ENCODE measurements at places on chromosomes 7 and 10.

DNA sequence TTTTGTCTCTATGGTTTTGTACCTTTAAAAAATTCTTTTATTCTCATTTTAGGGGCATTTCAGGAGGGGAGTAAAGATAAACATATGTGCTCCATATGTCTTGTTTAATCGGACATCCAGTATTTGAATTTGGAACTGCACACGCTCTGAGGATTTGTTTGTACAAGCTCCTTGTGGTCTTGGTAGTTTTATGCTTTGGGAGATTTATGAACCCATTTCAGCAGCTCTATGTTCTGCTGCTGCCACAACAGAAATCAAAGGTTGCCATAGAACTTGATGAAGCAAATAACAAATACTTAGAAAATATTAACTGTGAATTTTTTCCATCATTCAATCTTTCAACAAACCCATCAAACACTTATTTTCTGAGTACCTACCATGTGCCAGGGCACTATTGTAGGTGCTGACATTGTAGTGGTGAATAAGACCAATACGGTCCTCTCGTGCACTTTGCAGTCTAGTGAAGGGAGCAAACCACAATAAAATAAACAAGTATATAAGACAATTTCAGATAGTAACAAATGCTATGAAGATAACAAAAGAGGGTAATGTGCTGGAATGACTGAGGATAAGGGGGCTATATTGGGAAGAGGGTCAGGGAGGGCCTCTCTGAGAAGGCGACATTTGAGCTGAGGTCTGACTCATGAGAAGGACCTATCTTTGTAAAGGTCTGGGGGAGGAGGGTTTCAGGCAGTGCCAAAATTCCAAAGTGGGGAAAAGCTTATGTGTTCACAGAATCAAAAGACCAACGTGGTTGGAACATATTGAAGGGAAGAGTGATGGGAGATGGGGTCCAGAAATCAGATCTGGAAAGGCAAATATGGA lies 30.4 kb downstream of the MYPN start:
- DNase-seq = no peak

DNA sequence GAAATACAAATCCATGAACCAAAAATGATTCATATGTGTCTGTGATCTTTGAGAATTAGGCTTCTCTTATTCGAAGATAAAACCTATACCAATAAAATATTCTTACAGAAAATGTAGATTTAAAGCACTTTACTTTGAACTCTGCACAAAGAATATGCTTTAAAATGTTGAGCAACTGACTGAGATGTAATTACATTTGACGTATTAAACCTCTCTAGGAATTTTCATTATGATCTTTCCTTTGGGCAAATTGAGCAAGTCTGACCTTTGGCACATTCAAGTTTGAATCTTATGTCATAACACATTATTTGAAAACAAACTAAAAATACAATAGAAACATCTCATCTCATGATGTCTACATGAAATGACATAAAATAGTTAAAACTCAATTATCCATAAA lies 69.2 kb upstream of the AHR start:
- no peak for DNase-seq

- no peak for DNase-seq
These were observed 17.2 kb downstream of the WNT8B start for GRCh38 chr10:100480002-100480401.

- no peak for DNase-seq
These were observed 72.1 kb downstream of the RNF133 start for GRCh38 chr7:122626785-122627184.

DNA sequence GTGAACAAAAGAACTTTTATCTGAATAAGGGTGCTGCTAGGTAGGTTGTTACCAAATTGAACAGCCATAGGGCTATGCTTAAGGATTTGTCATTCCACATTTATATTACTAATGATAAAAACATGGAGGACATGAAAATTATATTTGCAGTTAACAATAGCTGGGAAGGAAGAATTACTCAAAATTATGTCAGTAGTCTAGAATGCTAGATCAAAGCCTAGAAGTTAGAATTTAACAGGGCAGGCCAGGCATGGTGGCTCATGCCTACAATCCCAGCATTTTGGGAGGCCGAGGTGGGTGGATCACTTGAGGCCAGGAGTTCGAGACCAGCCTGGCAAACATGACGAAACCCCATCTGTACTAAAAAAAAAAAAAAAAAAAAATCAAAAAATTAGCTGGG lies 9.4 kb downstream of the STK17A start:
- no peak for DNase-seq

GRCh38 chr10:60044971-60045370 lies 138.6 kb upstream of the CCDC6 start:
- DNase-seq = no peak

DNA sequence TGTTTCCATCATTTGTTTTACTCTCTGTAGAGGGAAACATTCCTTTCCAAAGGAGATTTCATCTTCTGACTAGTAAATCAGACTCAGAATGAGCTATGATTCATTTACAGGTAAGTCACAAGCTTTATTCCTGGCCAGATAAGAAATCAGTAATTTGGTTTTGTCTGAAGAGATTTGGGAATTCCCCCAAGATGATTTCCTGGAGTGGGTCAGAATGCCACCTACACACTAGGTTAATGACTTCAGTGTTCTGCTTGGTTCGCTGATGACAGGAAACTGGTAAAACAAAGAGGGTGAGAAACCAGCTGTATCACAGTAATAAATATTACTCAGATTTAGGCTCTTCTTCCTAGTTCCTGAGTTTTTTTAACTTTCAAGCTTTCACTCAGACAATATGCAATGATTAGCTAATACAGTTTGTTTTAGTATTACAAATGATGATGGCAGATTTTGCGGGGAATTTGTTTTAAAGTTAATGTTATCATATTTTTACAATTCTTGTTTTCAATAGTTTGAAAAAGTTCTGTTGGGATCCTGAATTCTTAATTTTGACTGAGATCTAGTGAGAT lies 8.3 kb upstream of the ASZ1 start:
- DNase-seq = no peak

- DNase-seq = no peak
These were observed 258.1 kb downstream of the TWIST1 start for GRCh38 chr7:18859318-18859717.

DNA sequence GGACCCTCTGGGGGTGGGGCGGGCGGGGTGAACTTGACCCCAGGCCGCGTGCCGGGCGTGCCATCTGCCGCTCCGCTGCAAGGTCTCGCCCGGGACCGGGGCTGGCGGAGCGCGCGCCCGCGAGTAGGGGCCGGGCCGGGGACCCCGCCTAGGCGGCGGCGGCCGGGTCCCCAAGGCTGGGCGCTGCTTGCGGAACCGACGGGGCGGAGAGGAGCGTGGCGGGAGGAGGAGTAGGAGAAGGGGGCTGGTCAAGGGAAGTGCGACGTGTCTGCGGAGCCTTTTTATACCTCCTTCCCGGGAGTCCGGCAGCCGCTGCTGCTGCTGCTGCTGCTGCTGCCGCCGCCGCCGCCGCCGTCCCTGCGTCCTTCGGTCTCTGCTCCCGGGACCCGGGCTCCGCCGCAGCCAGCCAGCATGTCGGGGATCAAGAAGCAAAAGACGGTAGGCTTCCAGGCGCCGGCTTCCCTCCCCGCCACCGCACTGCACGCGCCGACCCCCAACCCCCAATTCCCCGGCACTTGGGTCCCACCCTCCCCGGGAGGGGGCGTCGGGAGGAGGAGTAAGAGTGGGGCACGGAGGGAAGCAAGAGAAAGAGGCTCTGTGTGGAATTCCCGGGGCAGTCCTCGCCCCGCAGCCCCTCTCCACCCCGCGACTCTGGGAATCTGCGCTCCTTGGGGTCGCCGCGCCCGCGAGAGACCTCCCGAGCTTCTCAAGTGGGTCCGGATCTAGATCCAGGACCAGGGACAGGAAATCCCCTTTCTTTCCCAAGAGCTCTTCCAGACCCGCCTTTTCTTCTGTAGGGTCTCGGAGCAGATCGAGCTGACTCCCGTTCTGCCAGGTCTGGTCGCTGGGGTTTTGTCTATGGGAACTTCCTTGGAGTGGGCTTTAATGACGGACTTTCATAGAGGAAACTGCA lies at the start of gene PAPSS2:
TSS of gene PAPSS2 (plus strand) at position 308 of the 913 bp plus-strand sequence. CDS start at position 412, 104 bp downstream.
- DNase-seq = peak; percentile 6

DNA sequence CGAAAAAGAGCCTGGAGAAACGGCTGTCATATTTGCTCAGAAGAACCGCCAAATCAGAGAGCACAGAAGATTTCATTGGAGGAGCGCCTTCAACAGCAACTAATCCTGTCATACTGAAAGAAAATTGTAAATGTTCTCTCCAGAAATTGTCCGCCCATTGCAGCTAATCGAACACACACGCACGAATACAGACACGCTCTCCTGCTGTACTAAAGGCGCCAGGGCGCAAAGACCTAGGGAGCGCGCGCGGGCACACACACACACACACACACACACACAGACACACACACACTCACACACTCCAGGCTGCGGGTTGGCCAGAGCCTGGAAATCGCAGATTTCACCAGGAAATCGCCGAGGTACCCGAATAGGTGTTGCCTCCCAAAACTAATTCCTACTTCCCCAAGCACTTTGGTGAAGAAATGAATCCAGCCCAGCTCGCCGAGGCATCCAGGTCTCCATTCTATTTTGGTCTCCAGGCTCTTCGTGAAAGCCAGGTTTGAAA lies at the start of gene CHRM2:
TSS of gene CHRM2 (plus strand) at position 157 of the 505 bp plus-strand sequence. CDS start 146,214 bp downstream, outside the sequence.
- peak; percentile 7 for DNase-seq

DNA sequence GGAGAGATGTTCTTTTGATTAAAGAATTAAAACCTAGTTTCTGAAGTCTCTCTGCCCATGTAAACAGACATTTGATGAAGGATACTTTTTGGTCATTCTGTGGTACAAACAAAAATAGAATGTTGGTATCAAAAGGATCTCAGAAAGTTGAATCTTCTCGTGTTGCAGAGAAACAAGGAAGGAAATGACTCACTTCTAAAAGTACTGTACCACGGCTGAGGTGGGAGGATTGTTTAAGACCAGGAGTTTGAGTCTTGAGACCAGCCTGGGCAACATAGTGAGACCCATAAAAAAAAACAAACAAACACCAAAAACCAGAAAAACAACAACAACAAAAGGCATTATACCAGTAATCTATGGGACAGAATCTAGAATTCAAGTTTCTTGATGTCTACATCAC lies 69.7 kb downstream of the PRSS58 start:
- DNase-seq = no peak

- no peak for DNase-seq
These were observed 35.9 kb downstream of the ADAP1 start for GRCh38 chr7:918441-919113.

DNA sequence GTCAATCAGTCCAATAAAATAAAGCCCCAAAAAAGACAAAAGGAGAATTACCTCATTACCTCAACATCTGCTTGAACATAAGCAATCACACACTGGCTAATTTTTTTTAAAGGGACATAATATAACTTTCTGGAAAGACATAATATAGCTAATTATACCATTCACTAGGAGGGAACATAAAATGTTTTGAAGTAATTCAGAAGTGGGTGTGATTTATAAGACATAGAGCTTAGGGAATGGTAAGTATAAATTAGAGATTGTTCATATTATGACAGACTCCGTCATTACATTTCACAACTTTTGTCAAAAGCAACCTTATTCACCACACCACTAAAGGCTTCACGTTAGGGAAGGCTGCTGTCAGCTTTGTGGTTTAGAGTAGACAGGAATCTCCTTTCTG lies 3.8 kb downstream of the SHTN1 start:
- no peak for DNase-seq

Data from NCI-H2171 treated with DMSO at 0.1 percent for 48 hours (cell line).